Dermis blood vessel endothelial cell (primary cell): ENCODE measurements at places on chromosomes 6 and 20.

DNA sequence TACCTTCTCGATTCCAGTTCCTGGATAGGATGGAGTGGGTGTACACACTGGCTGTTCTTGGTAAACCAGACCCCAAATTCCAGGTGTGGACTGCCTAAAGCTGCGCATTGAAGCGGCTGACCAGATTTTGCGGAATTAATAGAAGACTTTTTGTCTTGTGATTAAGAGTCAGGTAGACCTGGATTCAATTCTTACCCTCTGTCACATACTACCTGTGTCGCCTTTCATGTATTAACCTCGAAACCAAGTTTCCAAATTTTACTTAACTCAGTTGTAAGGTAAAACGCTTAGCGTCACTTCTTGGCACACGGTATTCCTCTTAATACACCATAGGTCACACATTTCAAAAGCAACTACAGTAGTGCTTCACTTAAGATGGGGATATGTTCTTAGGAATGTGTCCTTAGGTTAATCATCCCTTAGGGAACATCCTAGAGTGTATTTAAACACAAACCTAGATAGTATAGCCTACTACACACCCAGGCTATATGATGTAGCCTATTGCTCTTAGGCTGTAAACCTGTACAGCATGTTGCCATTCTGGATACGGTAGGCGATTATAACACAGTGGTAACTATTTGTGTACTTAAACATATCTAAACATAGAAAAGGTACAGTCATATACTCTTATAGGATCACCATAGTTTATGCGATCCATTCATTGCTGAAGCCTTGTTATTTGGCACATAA is 733 bp upstream of the GOPC start:
- no peak for DNase-seq

GRCh38 chr6:167121335-167121841 is 1.5 kb upstream of the CCR6 start:
- DNase-seq: no peak

DNA sequence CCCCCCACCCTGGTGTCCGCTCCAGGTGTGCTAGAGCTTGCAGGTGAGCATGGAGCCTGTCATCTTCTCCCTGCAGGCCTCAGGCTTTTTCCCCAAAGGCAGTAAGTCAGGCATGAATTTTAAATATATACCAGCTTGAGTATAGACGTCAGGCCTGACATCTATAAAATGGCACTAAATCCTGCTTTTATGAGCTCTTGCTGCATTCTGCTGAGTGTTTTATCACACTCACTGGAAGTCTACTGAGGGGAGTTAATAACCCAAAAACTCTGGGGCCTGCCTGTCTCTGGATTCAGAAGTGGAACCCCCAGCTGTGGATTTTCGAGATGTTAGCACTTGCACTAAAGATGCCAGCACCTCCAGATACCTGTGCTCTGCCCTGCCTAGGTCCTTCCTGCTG is 133.4 kb upstream of the TOP1 start:
- no peak for DNase-seq

DNA sequence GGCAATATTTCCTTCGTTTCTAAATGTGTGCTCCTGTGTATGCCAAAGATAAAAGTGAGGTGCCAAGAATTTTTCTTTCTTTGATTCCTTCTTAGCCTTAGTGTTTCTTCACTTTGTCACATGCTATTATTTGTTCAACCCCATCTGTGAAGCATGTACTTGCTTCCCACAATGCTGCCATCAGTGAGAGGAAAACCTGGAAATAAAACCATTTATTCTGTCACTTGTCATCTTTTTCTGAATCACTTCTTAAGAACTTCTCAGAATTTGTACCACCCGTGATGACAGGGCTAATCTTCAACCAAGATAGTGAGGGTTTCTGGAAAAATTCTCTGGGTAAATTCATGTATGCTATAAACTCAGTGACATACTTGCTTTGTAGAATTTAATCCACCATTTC is 450.1 kb downstream of the COL12A1 start:
- no peak for DNase-seq

DNA sequence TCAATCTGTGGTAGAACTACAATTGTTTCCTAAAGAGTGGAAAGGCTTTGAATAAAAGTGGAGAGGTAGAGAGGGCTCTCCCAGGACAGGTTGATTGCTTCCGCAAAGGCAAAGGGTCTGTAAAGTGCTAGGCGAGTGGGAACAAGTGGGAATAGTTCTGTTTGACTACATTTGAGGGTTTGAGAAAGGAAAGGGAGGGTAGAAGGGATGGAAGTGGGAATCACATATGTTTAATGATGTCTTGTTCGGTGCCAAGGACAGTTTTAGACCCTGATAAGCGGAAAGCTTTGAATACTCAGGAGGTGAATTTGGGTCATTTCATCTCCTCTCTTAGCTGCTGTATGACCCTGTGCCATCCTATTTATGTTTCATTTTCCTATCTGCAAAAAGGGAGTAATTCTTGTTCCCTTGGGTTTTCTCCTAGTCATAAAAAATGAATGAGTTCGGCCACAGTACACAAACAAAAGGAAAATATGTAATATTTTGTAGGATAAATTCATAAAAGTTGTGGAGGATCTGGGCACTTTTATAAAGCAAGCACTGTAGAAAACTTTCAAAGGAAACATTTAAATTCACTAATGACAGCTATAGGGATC is 1.7 kb upstream of the PIM1 start:
- DNase-seq: no peak
